Forelimb muscle (tissue), 1 donor: ENCODE measurements at places on chromosomes 3 and 15.

DNA sequence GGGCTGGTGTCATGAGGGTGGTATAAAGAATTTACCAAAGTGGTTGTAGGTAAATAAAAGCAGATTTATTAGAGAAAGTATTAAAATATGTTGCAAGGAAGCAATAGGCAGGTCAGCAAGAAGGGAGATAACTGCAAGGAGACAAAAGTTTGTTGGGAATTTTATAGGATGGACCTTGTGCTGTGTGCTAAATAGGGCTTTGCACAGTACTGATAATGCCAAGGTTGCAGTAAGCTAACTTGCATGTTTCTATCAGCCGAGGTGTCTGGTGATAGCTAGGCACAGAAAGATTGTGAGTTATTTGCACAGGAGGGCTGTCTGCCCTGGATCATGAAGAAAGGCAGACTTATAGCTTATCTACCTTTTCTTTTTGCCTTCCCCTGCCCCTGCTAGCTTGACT, 102.5 kb upstream of the SPRED1 start:
- DNase-seq, result no peak

DNA sequence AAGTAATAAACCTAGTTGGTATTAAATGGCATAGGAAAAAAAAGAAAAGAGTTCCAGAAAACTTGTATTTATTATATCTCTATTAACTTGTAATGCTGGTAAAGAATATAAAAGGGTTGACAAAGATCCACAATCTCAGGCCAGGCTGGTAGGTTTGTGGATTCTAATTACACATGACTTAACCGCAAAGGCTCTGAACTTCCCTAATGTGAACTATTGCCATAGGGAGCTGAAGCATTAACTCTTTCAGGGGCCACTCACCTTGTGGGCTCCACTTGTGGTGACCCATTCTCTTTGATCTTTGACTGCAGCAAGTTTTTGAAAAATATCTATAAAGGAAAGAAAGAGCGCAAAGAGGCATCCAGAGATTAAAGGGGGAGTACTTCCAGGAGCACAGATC, 58.5 kb downstream of the NEK10 start:
- DNase-seq, result no peak

- DNase-seq, result no peak
Measured at GRCh38 chr3:45904931-45905330, 18.6 kb downstream of the CCR9 start.

DNA sequence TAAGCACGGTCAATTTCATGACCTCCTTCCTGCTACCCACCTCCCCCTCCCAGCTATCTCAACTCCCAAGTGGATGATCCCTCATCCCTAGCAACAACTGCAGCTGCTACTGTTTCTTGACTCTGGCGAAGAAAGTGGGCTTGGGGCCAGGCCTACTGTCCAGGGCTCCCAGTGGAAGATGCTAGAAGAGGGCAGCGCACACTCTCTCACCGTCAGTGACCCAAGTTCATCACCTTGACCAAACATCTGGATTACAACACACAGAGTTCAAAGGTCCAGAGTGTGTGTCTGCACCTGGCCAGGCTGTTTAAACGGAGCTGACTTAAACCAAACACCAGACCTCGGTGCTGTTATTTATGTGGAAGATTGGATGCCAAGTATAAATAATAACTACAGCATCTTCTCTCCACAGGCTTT, 385.6 kb downstream of the SHQ1 start:
- no peak for DNase-seq

- no peak for DNase-seq
Measured at GRCh38 chr15:69842851-69843250, 254.9 kb downstream of the TLE3 start.

- no peak for DNase-seq
Measured at GRCh38 chr3:171257251-171258203, 202.7 kb downstream of the TNIK start.

DNA sequence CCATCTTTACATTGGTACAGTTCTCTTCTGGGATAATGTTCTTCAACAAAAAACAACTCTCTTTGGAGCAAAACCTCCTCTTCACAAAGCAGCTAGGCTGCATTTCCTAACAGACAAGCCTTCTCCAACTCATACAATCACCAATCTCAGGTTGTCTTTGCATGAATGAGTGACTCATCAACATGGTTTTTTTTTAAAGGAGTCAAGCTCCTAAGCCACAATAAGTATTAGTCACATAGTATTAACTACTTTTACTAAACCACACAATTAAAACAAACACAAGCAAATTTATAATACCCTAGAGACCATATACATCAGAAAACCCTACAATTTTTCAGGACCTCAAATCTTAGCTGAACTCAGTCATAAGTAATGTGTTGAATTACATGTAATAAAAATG, 137.4 kb downstream of the TBC1D5 start:
- no peak for DNase-seq

- no peak for DNase-seq
Measured at GRCh38 chr15:62824111-62825015, 218.2 kb upstream of the TPM1 start.

DNA sequence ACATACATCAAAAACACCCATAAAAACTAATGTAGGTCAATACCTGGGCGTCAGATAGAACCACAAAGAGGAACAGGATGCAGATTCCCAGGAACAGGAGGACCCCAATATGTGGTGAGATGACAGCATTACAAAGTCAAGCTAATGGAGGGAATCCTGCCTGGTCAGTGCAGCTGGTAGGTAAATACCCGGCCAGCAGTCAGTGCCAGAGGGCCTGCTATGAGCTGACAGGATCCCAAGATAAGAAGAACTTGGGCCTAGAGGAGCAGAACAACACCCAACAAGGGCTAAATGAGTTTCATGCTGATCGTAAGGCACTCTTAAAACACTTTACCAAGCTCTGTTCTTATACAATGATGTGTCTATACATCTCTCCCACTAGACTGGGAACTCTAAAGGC, 61.2 kb upstream of the KCNMB2 start:
- no peak for DNase-seq

- DNase-seq, result no peak
Measured at GRCh38 chr3:194212845-194213331, 76.9 kb downstream of the HES1 start.

DNA sequence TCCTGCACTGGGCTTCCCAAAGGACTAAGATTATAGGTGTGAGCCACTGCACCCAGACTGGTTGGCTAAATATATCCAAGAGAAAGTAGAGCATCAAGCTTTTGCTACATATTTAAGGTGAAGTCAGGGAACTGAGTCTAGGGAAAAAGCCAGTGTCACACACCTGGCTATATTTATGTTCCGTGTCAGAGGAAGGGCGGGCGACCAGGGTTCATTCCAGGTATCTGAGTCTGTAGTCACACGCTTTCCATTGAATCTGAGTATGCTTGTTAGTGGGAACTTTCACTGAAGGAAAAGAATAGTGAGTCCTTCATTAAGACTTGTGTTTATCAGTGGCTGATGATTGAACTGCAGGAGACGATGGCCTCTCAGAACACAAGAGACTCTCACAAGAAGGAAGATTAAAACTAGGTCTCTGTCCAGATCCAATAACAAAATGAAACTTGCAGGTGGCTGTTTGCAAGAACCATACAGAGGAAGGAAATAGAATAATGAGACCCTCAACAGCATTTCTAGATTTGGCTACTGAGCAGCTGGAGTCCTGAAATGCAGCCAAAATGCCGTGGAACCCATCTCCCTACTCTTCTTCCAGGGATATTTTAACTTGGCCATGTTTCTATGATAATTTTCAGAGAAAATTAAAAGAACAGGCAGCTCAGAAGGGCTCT, 276.3 kb downstream of the THSD4 start:
- no peak for DNase-seq

GRCh38 chr3:50210510-50211367, 5.7 kb downstream of the SLC38A3 start:
- DNase-seq, result no peak

- no peak for DNase-seq
Measured at GRCh38 chr3:57646723-57647122, 46.2 kb downstream of the DENND6A start.

- no peak for DNase-seq
Measured at GRCh38 chr15:100958326-100959065, 39.3 kb downstream of the LRRK1 start.

DNA sequence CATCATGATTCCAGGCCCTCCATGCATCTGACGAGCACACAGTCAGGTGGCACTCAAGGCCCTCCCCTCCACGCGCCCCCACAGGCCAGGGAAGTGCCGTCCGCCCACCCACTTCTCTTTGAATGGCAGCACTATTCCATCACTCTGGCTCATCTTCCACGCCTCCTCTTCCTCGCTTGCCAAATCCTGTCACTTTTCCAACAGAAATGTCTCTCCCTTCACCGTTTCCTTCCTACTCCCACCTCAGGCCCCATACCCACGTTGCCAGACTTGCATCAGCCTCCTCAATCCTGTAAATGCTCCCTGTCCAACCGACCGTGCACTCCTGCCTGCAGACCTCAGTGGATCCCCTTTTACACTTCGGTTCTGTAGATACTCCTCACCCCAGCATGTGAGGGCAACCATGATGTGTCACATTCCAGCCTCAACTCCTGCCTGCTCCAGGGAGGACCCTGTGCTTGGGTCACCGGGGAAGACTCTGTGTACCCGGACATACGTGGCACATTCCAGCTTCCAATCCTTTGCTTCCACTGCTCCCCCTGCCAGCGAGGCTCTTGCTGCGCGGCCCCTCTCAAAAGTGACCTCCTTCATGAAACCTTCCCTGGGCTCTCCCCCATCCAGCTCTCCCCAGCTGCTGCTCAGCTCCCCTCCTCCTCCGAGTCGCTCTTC, 29.6 kb downstream of the ADCY5 start:
- no peak for DNase-seq

- no peak for DNase-seq
Measured at GRCh38 chr3:157051055-157051454, 108.9 kb downstream of the CCNL1 start.

GRCh38 chr3:55923207-55923606, 436.1 kb upstream of the WNT5A start:
- DNase-seq, result no peak

GRCh38 chr3:29353807-29354206, 72.9 kb downstream of the RBMS3 start:
- no peak for DNase-seq

DNA sequence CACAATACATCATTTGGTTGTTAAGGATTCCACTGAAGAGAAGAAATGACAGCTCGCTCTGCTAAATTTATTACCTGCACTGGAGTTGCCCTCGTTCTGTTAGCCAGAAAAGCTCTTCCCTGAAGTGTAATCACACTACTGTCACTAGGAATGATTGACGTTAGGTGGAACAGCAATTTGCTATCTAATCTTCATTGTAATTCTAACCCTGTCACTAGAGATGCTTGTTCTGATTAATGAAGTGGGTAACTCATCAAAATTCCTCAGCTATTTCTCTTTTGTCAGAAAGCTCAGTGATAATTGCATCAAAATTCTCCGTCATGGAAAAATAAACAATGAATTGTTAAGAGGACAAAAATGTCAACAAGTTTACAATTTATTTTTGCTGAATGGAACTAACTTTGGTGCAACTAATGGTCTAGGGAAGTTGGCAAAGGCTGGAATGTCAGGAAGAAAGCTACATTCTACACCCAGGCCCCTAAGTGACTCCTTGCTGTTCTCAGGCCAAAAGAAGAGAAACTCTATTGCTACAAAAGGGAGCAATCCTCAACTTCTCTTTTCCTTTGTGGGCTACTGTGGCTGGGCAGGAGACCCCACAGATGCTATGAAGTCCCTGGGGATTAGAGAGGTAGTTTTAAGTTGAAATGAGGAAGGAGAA, 34.1 kb downstream of the CCDC191 start:
- no peak for DNase-seq

- DNase-seq, result no peak
Measured at GRCh38 chr3:30547716-30548115, 58.7 kb upstream of the TGFBR2 start.

GRCh38 chr15:72923289-72923688, 129.0 kb upstream of the NEO1 start:
- no peak for DNase-seq

DNA sequence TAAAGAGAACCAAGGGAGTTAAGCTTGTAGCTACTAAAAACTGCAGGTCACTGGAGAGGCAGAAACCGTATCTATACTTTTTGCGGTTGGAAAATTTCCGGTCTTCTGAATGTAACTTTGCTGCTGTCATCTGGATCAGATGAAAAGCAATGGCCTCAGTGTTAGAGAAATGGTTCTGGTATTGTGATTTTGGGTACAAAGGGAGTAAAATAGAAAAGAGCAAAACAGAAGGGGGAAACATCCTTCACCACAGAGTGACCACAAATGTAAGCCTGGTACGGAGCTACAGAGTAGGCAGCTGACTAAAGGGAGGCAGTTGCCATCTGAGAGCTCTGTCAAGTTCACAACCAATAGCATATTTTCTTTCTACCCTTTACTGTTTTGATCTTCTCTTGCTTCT, 5.6 kb downstream of the CD96 start:
- no peak for DNase-seq

- no peak for DNase-seq
Measured at GRCh38 chr3:172323894-172324610, 124.2 kb downstream of the GHSR start.

- no peak for DNase-seq
Measured at GRCh38 chr15:36882487-36883131, 217.7 kb downstream of the MEIS2 start.

GRCh38 chr3:71625676-71626075, 42.1 kb upstream of the FOXP1 start:
- DNase-seq, result no peak

- peak; percentile 55 for DNase-seq
Measured at GRCh38 chr3:145776782-145777408, 384.1 kb downstream of the PLOD2 start.

DNA sequence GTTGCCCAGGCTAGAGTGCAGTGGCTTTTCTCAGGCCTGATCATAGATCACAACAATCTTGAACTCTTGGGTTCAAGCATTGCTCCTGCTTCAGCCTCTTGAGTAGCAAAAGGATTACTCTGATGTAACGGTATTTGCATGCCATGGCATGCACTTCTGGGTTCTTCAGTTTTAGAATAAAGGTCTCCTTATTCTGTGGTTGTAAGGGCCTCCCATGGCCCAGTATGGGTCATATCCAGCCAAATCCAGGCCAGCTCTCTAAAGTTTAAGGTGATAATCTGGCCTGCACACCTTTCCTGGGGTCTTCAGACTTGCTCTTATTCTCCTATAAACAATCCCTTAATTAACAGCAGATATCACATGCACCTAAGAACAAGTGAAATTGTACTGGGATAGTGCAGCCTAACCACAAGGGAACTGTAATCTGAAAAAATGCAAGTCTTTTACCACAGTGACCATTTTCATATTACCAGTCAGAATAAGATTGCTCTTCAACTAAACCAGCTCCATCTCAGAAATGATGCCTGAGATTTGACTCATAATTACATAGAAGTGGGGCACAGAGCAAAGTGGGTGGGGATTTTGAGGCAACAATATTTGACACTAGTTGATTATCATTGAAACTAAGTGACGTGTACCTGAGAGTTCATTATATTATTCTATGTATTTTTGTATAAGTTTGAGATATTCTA, 25.4 kb downstream of the COMMD2 start:
- no peak for DNase-seq

DNA sequence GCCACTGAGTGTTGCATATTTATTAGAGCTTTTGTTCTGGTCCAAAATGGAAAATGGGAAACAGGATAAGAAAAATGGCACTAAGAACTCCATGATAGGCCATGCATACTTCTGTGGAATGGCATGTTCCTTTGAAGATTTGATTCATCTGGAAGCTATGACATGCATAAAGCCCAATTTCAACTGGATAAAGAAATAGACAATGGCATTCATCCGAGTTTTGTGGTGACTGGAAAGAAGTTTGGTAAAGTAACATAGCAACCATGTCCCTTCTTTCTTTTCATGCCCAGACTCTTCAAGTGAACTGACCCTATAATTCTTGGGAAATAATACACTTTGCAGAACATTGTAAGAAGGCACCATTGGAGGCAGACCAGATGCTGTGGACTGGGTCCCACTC, 368.4 kb upstream of the IL12A start:
- DNase-seq, result no peak
